ENCODE measurements at places on chromosomes 2 and 18.

GRCh38 chr2:159307942-159308341 is 21.4 kb upstream of the WDSUB1 start:
- no peak for DNase-seq

DNA sequence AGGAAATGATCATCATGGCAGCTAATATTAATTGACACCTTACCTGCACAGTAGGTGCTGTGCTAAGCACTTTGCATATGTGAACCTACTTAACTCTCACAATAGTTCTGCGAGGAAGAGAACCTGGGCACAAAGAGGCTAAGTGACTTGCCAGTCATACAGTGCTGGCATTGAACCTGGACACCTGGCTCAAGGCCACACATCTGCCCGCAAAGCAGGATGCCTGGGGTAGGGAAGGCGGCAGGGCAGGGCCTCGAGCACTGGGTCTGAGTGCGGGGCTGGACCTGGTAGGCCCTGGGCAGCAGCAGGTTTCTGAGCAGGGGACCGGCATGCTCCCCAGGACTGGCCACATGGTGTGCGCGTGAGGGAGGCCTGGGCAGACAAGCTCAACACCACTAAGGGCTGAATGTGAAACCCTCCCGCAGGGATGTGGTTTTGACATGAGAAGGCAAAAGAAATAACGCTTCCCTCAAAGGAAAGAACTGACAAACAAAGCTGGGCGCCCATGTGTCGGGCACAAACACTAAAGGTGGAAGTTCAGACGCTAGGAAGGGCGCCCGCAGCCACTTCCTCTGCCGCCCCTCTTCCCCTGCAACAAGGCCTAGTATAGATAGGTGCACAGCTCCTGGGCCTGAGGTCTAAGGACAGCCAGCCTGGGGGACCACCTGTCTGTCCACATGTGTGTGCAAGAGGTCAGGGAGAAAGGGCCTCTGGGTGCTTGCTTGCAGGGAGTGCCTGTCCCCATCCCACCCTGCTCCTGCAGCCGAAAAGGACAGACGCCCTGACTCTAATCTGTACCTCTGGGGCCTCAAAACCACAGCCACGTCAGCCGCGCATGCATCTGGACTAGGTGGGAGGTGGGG is 92.5 kb downstream of the ZFP36L2 start:
- DNase-seq = no peak

- no peak for DNase-seq
These were observed 16.4 kb downstream of the NDC80 start for GRCh38 chr18:2587788-2588187.

DNA sequence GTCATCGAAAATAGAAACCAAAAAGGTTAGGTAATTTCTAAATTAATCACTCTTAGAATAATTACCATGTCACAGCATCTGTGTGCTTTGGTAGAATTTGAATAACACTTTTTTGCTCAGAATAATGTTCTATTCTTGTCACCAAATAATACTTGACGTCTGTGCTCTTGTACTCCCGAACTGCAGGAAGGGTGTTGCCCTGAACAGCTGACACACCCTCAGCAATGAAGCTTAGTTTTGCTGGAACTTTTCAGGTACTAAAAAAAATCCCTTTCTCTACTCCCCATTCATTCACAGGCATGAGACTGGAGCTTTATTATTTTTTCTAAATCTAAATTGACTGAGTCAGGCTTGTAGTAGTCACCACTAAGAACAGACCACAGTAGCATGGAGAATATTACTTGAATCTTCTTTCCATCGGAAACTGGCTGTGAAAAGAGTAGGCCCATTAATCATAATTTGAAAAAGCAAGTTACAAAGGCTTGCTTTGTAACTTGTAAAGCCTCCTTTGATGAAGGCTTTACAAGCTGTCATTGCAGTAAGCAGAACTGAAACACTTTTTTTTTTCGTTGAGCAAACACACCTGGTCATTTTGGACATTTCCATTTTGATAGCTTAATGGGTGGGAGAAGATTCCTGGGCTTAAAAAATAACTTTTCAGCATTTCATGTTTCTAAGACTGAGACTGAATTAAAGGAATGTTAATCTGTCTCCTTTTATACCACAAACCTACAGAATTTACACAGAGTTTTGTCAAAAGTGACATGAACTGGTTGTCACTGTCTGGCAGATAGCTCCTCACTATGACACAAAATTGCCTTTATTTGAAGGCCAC is 70.3 kb upstream of the PELI1 start:
- DNase-seq = no peak

DNA sequence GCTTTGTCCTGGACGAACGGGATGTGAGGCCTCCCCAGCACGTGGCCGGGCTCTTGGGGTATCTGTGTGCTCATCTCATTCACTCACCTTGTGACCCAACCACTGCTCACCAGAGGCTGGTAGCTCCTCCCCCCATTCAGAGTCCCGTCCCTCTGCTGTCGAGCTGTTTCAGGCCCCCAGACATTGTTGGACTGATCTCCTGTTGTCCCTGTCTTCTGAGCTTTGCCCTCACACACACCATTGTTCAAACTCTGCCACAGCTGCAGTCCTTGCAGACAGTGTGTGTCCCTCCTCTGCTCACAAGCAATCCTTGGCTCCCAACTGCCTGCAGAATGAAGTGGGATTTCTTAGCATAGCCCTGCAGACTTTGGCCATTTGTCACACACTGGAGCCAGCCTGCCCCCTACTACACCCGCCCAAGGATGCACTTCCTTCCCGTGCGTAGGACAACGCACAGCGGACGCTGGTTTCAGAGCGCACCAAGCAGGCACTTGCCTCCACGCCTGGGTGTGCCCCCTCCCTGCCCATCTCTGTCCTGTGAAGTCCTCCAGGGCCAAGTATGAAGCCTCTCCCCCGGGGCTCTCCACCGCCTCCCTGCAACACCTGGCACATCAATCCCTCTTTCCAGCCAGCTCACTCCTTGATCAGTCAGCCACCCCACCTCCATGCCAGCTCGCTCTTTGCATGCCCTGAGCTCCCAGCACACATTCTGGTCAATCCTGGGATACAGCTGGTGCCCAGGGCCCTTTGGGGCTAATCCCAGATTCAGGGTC is 16.5 kb upstream of the PRLH start:
- DNase-seq = no peak

- no peak for DNase-seq
These were observed 6.9 kb upstream of the GPR155 start for GRCh38 chr2:174493549-174494331.

- DNase-seq = peak; percentile 42
These were observed 144.1 kb downstream of the PRPF40A start for GRCh38 chr2:152573168-152573567.

DNA sequence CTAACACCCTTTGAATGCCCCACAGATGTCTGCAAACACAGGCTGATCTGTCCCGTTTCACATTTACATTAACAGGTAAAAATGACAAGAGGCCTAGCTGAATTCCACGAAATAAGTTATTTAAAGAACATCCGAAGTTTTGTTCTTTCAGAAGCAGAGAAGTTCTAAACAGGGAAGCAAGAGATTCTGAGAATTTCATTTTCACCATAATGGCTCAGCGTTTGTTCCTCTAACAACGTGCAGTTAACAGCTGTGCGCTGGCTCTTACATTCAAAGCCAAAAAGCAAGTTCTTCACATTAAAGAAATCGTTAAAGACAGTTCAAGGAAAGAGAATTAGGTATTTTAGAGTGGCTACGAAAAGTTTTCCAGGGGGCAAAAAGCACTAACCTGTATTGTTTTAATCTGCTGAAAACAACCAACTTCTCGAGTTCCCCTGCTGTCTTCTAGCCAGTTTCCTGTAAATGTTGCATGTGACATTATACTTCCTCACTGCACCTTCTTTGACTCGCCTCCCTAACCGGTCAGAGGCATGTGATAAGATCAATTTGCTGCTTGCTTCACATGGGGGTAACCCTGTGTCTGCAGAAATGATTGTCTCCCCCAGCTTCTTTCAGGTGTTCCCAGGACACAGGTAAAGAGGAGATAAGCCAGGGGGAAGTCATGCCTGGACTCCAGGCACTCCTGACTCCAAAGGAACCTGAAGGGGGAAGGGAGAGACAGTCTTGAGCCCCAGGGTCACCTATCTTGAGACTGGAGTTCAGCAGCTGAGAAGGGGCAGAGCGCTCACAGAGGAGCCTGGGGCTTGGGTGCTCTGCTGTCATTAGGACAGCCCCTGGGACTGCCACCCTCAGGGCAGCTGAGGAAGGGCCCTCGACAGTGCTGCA is 36.8 kb upstream of the WIPF1 start:
- DNase-seq = no peak

GRCh38 chr18:61840324-61840723 is 52.5 kb downstream of the RNF152 start:
- no peak for DNase-seq

- no peak for DNase-seq
These were observed 89.1 kb downstream of the CAMKMT start for GRCh38 chr2:44450806-44451205.

GRCh38 chr2:204665771-204666170 is 120.5 kb downstream of the PARD3B start:
- no peak for DNase-seq

- DNase-seq = no peak
These were observed 31.6 kb downstream of the AOX1 start for GRCh38 chr2:200617156-200618053.

GRCh38 chr2:15653806-15654726 is 62.4 kb downstream of the DDX1 start:
- DNase-seq = no peak

- no peak for DNase-seq
These were observed 3.0 kb downstream of the CYB5A start for GRCh38 chr18:74288730-74289129.

- peak; percentile 50 for DNase-seq
These were observed 72.6 kb upstream of the STPG4 start for GRCh38 chr2:47227532-47228279.

DNA sequence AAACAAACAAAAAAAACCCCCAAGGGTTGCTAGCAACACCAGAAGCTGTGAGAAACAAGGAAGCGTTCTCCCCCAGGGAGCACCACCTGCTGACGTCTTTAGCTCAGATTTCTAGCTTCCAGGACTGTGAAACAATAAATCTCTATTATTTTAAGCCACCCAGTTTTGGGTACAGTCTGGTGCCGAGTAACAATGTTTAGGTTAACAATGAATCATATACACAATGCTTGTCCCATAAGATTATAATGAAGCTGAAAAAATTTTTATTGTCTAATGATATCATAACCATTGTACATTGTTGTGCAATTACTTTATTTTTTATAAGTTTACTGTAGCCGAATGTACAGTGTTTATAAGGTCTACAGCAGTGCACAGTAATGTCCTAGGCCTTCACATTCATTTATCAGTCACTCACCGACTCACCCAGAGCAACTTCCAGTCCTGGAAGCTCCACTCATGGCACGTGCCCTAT is 72.1 kb upstream of the CAB39 start:
- DNase-seq = peak; percentile 47

DNA sequence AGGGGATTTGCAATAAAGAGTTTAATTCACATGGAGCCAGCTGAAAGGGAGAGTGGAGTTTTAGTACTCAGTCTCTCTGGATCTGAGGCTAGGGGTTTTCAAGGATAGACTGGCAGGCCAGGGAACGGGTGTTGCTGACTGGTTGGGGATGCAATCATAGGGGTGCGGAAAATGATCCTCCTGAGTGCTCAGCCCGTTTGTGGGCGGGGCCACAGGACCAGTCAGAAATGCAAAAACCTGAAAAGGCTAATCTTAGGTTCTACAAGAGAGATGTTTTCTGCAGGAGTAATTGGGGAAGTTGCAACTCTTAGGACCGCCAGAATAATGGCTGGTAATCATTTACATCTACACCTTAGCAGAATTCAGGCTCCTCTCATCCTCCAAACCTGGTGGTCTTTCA is 2.5 kb downstream of the NFU1 start:
- no peak for DNase-seq

- no peak for DNase-seq
These were observed 35.8 kb downstream of the ANXA4 start for GRCh38 chr2:69777786-69778105.

- DNase-seq = no peak
These were observed 65.1 kb downstream of the PTGR3 start for GRCh38 chr18:75143851-75144250.
